ENCODE measurements at places on chromosomes 7 and 10. TPM values are rescaled to one million over a fixed set of nuclear protein-coding genes. Genes with fewer than 3 reads are reported as not detected.

The CAV1 gene
- 764 TPM for total RNA-seq

The PNLIPRP1 gene
- not detected for total RNA-seq

The FOXI2 gene
- total RNA-seq = not detected

The MYO1G gene
- total RNA-seq = not detected

The CUEDC2 gene
- total RNA-seq = 76.2 TPM

The DPP6 gene
- total RNA-seq = not detected

The CPN1 gene
- total RNA-seq = not detected

The ANXA8 gene
- total RNA-seq = 275 TPM

The WNT8B gene
- not detected for total RNA-seq

The PRSS37 gene
- total RNA-seq = not detected

The ZNF503 gene
- 17.6 TPM for total RNA-seq

The ADAM12 gene
- total RNA-seq = 0.55 TPM

The OR2A7 gene
- total RNA-seq = 1.1 TPM

The GLI3 gene
- 4.2 TPM for total RNA-seq

The CEP55 gene
- total RNA-seq = 63.8 TPM

The CREB5 gene
- total RNA-seq = 7.0 TPM

The OR2A12 gene
- not detected for total RNA-seq

The TMEM236 gene
- 0.04 TPM for total RNA-seq

The JAKMIP3 gene
- total RNA-seq = not detected

The EIF4H gene
- 280 TPM for total RNA-seq

The FAM25G gene
- 21.2 TPM for total RNA-seq

The AMZ1 gene
- under 0.01 TPM for total RNA-seq

The HOGA1 gene
- total RNA-seq = 0.55 TPM

The PRKAR2B gene
- total RNA-seq = not detected

The OR9A2 gene
- not detected for total RNA-seq

The UBE2D1 gene
- total RNA-seq = 12.3 TPM

The DGKB gene
- total RNA-seq = not detected

The CRHR2 gene
- total RNA-seq = not detected

The KLHL7 gene
- 34.4 TPM for total RNA-seq
